Activated effector memory CD4-positive, alpha-beta T cell treated with anti-CD3 and anti-CD28 coated beads, Interleukin-2, amount 50 U/mL, for 16 hours (primary cell): ENCODE measurements at places on chromosomes 3 and 15.

DNA sequence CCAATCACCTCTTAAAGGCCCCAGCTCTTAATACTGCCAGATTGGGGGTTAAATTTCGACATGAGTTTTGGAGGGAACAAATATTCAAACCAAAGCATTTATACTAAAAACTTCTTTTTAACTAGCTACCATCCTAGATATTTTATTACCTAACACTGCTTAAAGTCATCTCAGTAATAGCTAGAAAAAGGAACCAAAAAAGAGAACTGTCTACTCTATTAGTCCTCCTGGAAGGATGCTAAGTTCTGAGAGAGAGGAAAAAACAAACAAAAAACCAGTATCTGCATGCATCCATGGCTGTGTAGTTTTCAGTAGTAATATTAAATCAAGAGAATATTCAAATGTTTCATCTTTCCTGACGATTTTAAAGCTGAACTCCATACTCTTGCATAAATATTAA is 5.8 kb downstream of the CPOX start:
- DNase-seq = no peak

DNA sequence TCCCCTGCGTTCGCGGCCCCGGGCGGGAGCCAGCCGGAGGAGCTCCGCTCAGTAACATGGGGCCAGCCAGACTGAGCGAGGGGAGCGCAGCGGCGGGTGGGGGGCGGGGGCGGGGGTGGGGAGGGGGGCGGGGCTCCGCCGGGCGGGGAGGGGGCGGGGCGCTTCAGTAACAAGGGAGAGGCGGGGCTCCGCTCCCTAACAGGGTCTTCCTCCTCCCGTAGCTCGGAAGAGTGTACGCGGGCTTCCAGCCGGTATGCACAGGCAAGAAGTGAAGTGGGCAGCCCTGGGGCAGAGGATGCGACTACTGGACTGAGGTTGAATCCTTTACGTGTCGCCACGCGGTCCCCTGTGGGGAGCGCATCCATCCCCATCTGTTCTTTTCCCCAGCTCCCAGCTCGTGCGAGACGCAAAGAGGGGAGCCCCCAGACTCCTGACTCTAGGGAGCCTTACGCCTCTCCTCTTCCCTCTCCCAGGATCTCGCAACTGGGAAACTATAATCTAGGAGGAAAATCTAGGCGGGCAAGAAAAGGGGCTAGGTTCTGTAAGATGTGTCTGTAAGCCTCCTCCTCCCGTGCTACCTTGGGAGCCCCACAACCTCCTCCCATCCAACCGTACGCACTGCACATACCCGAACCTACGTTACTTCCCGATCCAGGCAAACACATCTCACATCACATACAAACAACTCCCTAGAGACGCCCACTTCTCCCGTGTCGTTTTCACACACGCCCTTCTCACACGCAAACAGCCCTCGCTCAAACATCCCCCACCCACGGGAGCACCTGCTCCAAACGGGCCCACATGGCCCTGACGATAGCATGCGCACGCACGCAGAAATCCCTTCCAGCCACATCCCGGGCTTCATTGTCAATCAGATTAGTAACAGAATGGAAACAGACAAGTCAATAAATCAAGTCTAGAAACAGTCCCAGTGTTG is at the start of gene SHF:
Gene SHF (minus strand): TSS at position 73 of the 937 bp plus-strand sequence. CDS start 15 bp downstream, at position 58.
- peak; percentile 92 for DNase-seq

GRCh38 chr3:151684094-151684493 is 49.6 kb upstream of the AADACL2 start:
- DNase-seq = no peak

- DNase-seq = no peak
These were observed 126.5 kb upstream of the HACD2 start for GRCh38 chr3:123711356-123711755.

- no peak for DNase-seq
These were observed 124.2 kb downstream of the SATB1 start for GRCh38 chr3:18300916-18301315.

- no peak for DNase-seq
These were observed 14.0 kb downstream of the OR5K4 start for GRCh38 chr3:98367464-98368246.

- peak; percentile 63 for DNase-seq
These were observed 353.3 kb upstream of the SUCLG2 start for GRCh38 chr3:68007621-68008226.

DNA sequence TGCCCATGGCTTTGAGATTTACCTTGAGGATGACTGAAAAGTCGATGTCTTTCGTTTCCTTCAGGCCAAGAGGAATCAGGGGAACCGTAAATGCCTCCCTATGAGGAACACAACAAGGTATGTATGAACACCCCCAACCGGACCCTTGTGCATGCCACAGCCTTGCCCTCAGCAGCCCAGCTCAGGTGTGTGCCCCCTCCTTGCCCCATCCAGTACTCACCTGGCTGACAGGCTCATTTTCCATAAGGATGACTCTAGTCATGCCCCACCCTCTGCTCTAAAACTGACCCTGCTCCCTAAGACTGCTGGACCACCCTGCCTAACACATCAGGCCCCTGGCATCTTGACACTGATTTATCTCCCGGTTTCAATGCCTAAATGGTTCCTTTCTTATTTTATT is 270.0 kb downstream of the GOLGA6L6 start:
- DNase-seq = no peak

DNA sequence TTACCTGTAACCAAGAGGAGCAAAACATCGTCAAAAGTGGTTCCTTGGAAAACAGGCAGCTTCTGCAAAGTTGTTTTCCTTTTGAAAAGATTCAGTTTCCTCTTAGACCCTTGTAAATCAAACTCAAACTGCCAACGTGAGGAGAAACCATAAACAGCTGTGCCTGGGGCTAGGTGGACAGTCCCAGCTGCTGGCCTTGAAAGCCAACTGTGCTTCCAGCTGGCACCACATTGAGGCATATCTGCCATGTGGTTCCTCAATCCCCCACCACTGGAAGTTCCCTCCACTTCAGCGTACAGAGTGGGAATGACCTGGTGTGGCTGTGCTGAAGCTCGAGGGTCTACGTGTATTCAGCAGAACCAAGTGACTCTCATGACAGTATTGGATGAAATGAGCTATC is 40.9 kb downstream of the HRH1 start:
- no peak for DNase-seq

GRCh38 chr3:194023501-194024280 is 112.3 kb upstream of the HES1 start:
- DNase-seq = no peak

DNA sequence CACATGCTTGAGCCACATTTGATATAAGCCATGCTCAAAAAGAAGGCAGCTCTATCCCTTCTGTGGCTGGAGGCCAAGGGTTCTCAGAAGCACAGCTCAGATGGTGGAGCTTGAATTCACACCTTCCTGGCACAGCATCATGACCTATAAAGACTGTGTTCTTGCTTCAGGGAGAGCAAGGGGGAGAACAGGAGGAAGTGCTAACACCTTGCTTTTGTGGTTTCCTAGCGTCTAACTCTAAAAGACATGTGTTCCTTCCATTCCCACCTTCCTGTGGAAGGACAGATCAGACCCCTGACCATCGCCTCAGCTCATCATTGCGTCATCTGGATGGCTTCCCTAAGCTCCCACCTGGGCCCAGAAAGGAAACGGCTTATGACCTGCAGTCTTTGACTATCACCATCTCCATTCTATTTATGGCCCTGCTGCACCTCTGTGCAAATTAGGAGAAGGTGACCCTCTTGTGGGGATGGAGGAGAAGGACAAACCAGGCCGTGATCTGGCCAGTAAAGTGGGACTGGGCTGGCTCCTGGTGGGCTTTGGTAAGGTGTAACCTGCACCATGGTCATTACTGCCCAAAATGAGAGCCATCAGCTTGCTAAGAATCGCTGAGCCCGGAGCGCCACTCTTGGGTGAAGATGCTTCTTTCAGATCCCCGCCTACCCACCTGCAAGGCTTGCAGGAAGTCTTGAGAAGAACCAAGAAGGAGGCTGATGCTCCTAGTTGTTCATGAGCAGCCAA is 128.5 kb downstream of the SERPINI1 start:
- no peak for DNase-seq

DNA sequence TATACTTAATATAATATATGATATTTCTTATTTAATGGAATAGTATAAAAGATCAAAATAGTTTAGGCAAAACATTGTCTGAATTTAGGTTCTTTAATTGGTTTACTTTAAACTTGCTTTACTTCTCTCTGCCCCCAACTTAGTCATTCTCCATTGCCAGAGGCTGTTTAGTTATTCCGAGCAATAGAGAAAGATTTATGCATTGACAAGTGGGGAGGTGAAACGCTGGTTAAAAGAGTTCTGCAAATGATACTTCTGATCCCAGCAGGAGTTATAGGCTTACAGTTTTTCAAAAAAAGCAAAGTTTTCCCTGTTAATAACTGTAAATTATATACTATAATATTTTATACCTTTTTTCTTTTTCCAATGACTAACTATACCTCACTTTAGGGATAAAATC is 145.4 kb downstream of the EPHA3 start:
- no peak for DNase-seq

DNA sequence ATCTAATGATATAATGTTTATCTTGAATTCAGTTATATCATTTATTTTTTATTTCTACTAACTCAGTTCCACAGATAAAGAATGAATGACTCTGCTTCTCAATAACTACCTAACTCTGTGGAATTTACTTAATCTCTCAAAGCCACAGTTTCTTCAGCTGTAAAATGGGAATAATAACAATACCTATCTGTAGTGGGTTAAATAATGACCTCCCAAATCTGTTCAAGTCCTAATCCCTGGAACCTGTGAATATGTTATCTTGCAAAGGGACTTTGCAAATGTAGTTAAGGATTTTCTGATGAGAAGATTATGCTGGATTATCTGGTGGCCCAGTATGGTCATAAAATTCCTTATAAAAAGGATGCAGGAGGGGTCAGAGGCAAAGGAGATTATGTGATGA is 61.7 kb downstream of the THRB start:
- DNase-seq = no peak

DNA sequence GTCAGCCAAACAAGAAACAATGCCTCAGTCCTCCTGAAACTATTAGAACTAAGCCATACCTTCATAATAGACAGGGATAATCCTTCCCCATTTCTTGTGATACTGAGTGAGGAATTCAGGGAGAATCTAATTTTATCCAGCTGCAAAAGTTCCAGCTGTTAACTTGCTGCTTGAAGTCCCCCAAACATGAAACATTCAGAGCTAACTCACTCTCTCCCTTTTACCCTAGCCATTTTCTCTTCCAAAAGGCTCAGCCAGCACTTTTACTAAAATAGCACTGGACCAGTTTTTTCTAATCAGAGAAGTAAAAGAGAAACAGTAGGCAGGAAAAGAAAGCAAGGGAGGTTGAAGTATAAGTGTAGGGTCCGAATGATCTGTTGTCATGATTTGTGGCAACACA is 268.1 kb downstream of the TAFA4 start:
- no peak for DNase-seq

- DNase-seq = peak; percentile 39
These were observed 20.2 kb upstream of the SLC41A3 start for GRCh38 chr3:126104028-126104635.

- DNase-seq = no peak
These were observed 53.8 kb upstream of the PIK3CB start for GRCh38 chr3:138888560-138888959.

DNA sequence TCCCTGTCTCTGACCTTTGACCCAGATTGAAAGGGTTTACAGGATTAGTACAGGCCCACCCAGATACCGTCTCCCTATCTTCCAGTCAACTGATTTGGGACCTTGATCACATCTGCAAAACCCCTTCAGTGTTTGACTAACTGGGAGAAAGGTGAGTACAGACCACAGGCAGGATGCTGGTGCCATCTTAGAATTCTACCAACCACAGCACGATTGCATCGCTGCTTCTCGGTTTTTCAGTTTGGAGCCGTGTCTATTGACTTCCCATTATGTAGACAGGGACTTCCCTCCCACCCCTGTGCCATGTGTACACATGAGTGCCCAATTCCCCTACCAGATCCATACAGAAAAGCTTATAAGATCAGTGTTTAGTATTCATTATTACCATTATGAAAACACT is 6.6 kb upstream of the KLF13 start:
- no peak for DNase-seq

- no peak for DNase-seq
These were observed 6.1 kb downstream of the TBC1D2B start for GRCh38 chr15:78071383-78071782.

GRCh38 chr15:90402223-90402622 is 14.2 kb downstream of the IQGAP1 start:
- DNase-seq = no peak

GRCh38 chr3:27160146-27160545 is 209.0 kb downstream of the NEK10 start:
- no peak for DNase-seq

DNA sequence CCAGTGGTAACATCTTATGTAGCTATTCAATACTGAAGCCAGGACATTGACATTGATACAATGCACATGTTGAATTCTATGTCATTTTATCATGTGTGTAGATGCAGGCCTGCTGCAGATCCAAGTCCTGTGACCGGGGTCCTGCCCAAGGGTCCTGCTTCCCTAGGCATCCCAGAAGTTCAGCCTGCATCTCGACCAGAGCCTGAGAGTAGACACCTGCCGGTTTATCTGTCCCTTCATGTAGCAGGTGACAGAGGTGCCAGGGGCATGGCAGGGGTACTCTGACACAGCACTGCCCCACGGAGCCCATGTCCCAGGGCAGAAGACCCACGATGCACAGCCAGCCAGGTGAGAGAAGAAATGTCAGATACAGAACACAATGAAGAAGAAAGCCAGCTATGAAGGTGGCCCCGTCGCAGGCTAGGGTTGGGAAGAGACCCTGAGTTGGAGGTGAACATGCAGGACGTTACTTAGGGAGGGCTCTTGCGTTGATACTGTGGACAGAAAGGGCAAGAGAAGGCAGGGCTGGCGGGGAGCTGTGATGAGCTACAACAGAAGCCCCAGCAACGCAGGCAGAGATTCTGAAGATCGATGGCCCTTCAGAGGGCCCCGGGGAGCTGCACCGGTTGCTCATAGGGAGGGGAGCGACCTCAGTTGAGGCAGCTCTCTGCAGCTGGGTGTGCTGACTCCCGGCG is 51.0 kb downstream of the TPRA1 start:
- peak; percentile 43 for DNase-seq

DNA sequence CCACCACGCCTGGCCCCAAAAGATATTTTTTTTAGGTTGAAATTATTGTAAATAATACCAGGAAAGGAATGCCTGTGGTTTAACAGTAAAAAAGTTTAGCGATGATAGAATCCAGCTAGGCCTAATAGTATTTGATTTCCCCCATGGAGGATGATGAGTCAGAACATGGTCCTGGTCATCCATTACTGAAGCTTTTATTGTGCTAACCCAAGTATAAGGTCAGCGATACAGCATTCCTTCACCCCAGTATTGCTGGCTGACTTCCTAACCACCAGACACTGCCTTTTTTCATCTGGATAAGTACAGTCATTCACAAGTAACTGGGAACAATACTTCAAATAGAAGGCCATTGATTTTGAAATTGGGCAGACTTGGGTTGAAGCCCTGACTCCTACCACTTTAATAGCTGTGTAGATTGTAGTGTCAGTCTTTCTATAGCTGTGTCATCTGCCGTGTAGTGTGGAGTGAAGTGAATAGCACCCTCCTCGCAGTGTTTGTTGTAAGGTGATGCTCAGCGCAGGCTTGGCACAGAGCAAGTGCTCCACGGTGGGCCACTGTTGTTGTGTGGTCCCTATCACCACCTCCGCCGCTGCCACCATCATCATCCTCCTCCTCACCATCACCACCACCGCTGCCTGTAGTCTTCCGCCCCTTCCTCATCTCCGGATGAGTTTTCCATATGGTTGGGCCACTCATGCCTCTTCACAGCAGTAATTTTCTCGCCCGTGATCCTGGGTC is 436.0 kb upstream of the TPM1 start:
- DNase-seq = no peak

- DNase-seq = no peak
These were observed 30.5 kb upstream of the TCF12 start for GRCh38 chr15:56887782-56888438.
